ENCODE measurements at places on chromosomes 2 and 18.
A peak's percentile ranks its signal among the peaks of the same experiment; 100 is the strongest.

DNA sequence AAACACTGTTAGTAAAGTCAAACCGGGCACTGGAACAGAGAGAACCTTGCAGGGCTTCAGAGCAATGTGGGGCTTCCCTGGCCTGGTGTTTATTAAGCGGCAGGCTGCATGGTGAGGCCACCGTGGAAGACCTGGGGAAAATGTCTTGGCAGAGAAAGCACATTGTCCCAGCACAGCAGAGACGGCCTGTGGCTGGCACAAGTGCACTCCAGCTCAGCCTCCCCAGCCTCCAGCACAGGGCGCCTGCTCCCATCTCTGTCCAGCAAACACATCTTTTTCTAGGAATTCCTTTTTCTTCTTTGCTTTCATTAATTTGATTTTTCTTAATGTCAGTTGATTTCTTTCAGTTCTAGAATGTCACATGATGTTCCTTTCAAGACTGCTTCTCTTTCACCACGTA, 138.2 kb upstream of the NFATC1 start:
- no peak overlapping the region for H3K4me3 ChIP-seq
- DNase-seq, result no peak
- peaks cover 28% of the 10 kb centered on the region for H3K36me3 ChIP-seq
- peaks cover 15% of the 10 kb centered on the region for H3K4me1 ChIP-seq

GRCh38 chr2:181553244-181553643, 96.1 kb downstream of the ITGA4 start:
- no peaks in the 10 kb centered on the region for H3K27me3 ChIP-seq
- H3K4me1 ChIP-seq, result no peaks in the 10 kb centered on the region
- H3K4me3 ChIP-seq, result no peak overlapping the region
- peaks cover 2% of the 10 kb centered on the region for H3K36me3 ChIP-seq
- no peak for DNase-seq

DNA sequence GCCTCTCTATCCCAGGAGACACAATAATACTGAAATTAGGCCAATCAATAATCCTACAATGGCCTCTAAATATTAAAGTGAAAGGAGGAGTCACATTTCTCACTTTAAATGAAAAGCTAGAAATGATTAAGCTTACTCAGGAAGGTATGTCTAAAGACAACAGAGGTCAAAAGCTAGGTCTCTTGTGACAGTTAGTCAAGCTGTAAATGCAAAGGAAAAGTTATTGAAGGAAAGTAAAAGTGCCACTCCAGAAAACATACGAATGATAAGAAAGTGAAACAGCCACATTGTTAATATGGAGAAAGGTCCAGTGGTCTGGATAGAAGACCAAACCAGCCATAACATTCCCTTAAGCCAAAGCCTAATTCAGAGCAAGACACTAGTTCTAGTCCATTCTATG, 9.5 kb downstream of the SESTD1 start:
- no peak for DNase-seq
- no peaks in the 10 kb centered on the region for H3K27me3 ChIP-seq
- H3K36me3 ChIP-seq, result peaks cover 2% of the 10 kb centered on the region
- peak overlapping the region; percentile 56 for H3K27ac ChIP-seq
- peaks cover 48% of the 10 kb centered on the region for H3K4me1 ChIP-seq

- peaks cover 12% of the 10 kb centered on the region for H3K4me1 ChIP-seq
- no peaks in the 10 kb centered on the region for H3K36me3 ChIP-seq
- peak overlapping the region; percentile 99 for H3K27ac ChIP-seq
- H3K4me3 ChIP-seq, result no peak overlapping the region
These were observed 72.3 kb upstream of the TWIST2 start for GRCh38 chr2:238775591-238775990.

GRCh38 chr2:17228461-17228860, 289.8 kb downstream of the RAD51AP2 start:
- H3K4me3 ChIP-seq, result no peak overlapping the region
- H3K4me1 ChIP-seq, result peaks cover 5% of the 10 kb centered on the region
- DNase-seq, result no peak
- H3K27me3 ChIP-seq, result no peaks in the 10 kb centered on the region
- no peak overlapping the region for H3K27ac ChIP-seq
- no peaks in the 10 kb centered on the region for H3K36me3 ChIP-seq

GRCh38 chr18:48749768-48750167, 201.0 kb downstream of the SMAD7 start:
- H3K4me3 ChIP-seq, result no peak overlapping the region
- no peak for DNase-seq
- H3K36me3 ChIP-seq, result no peaks in the 10 kb centered on the region
- no peaks in the 10 kb centered on the region for H3K4me1 ChIP-seq
- H3K27me3 ChIP-seq, result no peaks in the 10 kb centered on the region

- H3K27me3 ChIP-seq, result no peaks in the 10 kb centered on the region
- H3K4me1 ChIP-seq, result peaks cover 20% of the 10 kb centered on the region
- peak; percentile 71 for DNase-seq
- H3K36me3 ChIP-seq, result no peaks in the 10 kb centered on the region
- H3K4me3 ChIP-seq, result peak overlapping the region; percentile 81
These were observed 14.5 kb downstream of the PDCD1 start for GRCh38 chr2:241844066-241844728.

DNA sequence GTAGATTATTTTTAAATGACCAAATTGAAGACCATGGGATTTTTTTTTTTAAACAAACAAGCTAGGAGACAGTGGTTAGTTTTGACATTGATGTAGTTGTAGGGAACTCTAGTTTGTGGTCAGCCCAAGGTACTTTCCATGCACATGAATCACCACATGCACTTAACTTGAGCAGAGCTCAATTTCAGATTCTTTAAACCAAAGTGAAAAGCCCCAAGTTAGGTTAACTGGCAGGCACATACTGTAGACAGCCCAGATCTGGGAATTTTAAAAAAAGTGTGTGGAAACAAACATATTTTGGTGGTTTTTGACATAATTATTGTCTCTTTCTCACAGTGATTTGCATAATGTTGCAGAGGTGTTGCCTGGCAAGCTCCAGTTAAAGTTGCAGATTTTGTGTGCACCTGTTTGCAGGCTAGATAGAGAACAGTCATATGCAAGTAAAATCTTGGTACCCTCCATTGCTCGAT, 88.4 kb downstream of the BCL2L11 start:
- no peak overlapping the region for H3K4me3 ChIP-seq
- H3K27ac ChIP-seq, result peak overlapping the region; percentile 32
- DNase-seq, result peak; percentile 38
- H3K27me3 ChIP-seq, result no peaks in the 10 kb centered on the region

DNA sequence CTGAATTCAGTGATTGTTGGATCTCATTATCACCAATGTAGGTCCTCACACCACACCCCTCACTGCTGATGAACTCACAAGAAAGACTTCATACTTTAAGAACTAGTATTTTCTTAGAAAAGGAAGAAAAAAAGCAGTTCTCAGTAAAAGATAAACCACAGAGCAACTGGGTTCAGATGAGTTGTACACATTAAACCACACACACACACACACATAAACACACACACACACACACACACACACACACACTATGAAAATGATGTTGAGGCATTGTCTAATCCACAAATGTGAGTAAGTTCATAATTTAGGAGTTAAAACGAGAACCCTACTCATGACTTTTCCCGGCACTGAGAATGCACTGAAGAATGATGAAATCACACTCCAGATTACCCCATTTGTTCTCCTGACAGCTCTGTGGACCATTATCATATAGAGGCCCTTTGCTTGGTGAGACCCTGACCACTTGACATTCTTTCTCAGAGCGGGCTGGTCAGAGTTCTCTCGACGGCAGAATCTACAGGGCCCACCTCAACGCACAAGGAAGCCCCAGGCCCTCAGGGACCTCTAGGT, 106.2 kb downstream of the BCL2 start:
- peak overlapping the region; percentile 56 for H3K27ac ChIP-seq
- H3K27me3 ChIP-seq, result no peaks in the 10 kb centered on the region
- peaks cover 22% of the 10 kb centered on the region for H3K36me3 ChIP-seq
- peaks cover 65% of the 10 kb centered on the region for H3K4me1 ChIP-seq

DNA sequence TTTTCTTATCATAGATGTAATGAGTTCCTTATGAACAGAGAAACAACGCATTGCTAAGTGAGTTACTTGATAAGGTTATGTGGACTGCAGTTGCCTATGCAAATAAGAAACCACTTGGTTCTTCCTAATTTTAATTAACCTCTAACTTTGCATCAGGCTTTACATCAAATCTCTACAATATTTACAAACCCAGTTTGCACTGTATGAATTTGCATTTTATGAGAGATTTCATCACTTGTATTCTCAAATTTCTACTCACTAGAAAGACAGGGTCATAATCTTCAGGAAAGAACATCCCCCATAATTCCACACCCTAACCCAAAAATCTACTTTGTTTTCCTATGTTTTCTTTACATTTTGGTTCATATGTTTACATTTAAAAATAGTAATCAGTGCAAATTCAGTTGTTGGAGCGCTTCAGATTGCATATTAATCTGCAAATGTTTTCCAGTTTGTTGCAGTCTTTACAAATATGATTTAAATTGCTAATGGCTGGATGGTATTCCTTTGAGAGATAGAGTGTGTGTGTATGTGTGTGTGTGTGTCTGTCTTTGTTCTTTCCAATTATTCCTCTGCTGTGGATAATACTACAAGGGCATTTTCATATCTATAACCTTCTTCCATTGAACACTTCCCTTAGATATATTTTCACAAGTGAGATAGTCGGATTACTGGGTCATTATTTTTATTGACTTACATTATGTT, 106.1 kb downstream of the COL4A4 start:
- peaks cover 30% of the 10 kb centered on the region for H3K36me3 ChIP-seq
- no peak overlapping the region for H3K4me3 ChIP-seq
- peaks cover 4% of the 10 kb centered on the region for H3K4me1 ChIP-seq

DNA sequence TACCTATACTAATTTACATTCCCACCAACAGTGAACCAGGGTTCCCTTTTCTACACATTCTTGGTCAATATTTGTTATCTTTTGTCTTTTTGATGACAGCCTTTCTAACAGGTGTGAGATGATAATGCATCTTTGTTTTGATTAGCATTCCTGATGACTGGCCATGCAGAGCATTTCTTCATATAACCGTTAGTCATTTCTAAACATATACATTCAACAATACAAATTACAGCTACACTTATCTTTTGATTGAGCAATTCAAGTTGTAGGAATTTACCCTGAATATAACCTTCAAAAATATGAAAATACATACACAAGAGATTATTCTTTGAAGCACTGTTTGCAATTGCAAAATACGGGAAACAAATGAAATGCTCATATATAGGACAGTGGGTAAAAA, 94.9 kb downstream of the TMEM131 start:
- DNase-seq, result no peak
- H3K4me3 ChIP-seq, result no peak overlapping the region
- no peak overlapping the region for H3K27ac ChIP-seq
- H3K27me3 ChIP-seq, result no peaks in the 10 kb centered on the region

- H3K4me1 ChIP-seq, result no peaks in the 10 kb centered on the region
- H3K36me3 ChIP-seq, result no peaks in the 10 kb centered on the region
- peaks cover 2% of the 10 kb centered on the region for H3K27me3 ChIP-seq
- H3K4me3 ChIP-seq, result peak overlapping the region; percentile 61
- H3K27ac ChIP-seq, result no peak overlapping the region
These were observed 679 bp downstream of the RNF144A start for GRCh38 chr2:6917761-6918421.

DNA sequence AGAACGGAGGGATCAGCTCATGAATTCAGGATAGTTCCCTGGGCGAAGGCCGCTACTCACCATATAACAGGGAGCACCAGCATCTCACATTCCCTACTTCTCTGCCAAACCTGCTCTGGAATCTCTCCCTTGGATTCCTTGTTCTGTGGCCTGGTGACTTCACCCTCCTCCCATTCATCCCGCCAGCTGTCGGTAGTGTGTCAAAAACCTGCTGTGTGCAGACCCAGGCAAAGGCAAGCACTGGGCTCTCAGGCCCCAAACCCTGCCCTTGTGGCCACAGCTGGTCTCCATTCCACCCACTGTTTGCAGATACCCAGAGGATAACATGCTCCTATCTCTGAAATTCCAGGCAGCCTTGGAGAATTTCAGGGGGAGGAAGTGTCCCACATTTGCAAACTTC, 151.6 kb downstream of the CAPN13 start:
- DNase-seq, result no peak
- no peak overlapping the region for H3K4me3 ChIP-seq
- peaks cover 5% of the 10 kb centered on the region for H3K27me3 ChIP-seq
- no peaks in the 10 kb centered on the region for H3K4me1 ChIP-seq
- H3K36me3 ChIP-seq, result no peaks in the 10 kb centered on the region

DNA sequence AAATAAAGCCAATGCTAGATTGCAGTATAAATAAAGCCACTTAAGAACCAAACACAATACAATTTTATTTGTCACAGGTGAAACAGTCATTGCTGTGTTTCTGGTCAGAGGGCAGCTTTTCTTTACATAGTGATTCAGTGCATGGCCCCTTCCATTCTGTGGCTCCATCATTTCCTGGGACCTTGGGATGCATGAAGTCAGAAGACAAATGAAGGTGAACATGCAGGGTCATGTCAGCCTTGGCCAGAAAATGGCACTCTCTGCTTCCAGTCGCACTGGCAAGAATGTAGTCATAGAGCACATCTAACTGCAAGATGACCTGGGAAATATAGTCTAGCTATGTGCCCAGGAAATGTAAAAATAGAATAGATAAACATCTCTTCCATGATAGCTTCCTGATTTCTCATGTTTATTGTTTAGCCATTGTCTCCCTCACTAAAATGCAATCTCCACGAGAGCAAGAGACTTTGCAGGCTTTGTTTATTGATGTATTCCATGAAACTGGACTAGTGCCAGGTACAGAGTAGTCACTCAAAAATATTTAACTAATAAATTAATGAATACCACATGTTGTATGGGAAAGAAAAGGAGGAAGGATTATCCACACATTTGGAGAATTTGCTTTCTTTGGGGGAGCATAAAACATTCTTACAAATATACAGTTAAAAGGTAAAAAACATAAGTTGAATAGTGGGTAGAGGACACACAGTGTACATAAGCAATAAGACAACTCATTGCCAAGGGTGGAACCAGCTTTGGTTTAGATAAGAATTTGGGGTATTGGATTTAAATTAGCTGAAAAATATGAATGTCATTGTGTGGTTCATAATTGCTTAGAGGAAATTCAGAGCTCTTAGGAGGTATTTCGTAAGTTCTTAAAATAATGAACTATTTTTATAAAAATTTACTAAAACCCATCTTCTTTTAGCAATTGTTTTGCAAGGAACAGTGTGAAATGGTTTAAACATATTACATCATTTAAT, 343.8 kb downstream of the PID1 start:
- H3K4me1 ChIP-seq, result no peaks in the 10 kb centered on the region
- H3K4me3 ChIP-seq, result no peak overlapping the region
- no peak for DNase-seq
- no peak overlapping the region for H3K27ac ChIP-seq
- H3K27me3 ChIP-seq, result no peaks in the 10 kb centered on the region

- peaks cover 34% of the 10 kb centered on the region for H3K27me3 ChIP-seq
- no peak overlapping the region for H3K27ac ChIP-seq
- no peak overlapping the region for H3K4me3 ChIP-seq
- DNase-seq, result no peak
- no peaks in the 10 kb centered on the region for H3K36me3 ChIP-seq
These were observed 9.9 kb downstream of the LIMS2 start for GRCh38 chr2:127665267-127665893.

- no peaks in the 10 kb centered on the region for H3K4me1 ChIP-seq
- peaks cover 4% of the 10 kb centered on the region for H3K27me3 ChIP-seq
- H3K36me3 ChIP-seq, result peaks cover 14% of the 10 kb centered on the region
These were observed 123.3 kb downstream of the CTIF start for GRCh38 chr18:48662011-48662661.
